ENCODE measurements at places on chromosomes 13 and 19.
A peak's percentile ranks its signal among the peaks of the same experiment; 100 is the strongest.

- no peak for DNase-seq
Observed at GRCh38 chr13:94236132-94236531, 243.3 kb downstream of the DCT start.

- DNase-seq = peak; percentile 28
Observed at GRCh38 chr13:48160606-48161278, 65.8 kb upstream of the MED4 start.

DNA sequence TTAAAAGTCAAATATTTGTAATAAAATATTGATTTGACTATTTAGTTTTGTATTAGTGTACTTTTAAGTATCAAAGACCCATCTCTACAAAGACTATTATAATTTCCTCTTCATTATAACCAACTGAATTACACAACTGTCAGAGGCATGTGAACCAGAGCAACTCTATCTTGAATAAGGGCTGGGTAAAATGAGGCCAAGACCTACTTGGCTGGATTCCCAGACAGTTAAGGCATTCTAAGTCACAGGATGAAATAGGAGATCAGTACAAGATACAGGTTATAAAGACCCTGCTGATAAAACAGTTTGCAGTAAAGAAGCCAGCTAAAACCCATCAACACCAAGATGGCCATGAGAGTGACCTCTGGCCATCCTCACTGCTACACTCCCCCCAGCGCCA lies 36.2 kb upstream of the ATP12A start:
- no peak for DNase-seq

GRCh38 chr19:5880604-5881078 lies 10.3 kb upstream of the FUT5 start:
- DNase-seq = no peak

DNA sequence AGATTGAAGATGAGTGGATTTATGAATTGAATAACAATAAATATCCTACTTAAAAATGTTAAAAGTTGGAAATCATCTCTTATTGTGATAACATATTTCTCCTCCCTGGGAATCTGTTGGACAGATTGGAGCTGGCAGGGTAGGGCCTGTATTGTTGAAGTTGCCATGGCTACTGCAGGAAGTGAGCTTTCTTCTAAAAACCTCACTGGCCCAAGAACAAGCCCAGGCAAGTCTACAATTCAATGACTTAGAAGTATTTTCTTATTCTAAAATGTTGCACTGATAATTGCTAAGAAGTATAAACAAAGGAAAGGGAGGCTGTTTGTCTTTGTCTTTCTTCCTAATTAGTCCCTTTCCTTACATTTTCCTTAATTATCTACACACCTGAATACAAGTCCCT lies 112.1 kb downstream of the DLEU7 start:
- DNase-seq = no peak

DNA sequence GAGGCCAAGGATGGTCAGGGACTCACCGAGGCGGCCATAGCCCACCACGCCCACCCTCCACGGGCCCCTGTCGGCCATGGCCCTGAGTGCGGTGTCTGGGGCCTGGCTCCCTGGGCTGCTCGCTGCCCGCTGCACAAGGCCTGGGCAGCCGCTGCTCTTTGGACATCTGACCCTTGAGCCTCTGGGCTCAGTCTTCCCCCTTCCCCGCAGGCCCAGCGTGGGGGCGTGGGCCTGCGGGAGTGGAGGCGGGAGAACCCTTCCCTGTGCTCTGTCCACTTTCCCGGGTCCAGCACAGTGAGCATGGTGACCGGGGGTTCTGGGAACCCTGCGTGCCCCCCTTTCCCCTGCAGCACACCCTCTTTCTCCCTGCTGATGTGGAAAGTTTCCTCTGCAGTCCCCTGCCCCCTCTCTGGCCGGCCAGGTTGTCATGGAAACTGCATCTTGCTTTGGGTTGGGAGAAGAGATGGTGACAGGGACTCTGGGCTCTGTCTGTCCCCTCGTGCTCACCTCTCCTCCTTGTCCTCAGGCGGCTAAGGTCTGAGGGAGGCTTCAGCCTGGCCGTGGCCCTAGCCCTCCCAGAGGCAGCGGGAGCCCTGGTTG lies at the start of gene ASPDH:
ASPDH (minus strand) TSS at position 168 of the 600 bp plus-strand sequence; CDS start at position 78, 90 bp downstream.
- no peak for DNase-seq
